Activated B cell treated with CpG ODN at 0.5 μM for 24 hours (primary cell): ENCODE measurements at places on chromosomes 16 and 17.

- DNase-seq = no peak
Observed at GRCh38 chr16:66510711-66511601, 39.0 kb downstream of the TK2 start.

GRCh38 chr17:38659415-38659814 is 15.3 kb downstream of the EPOP start:
- no peak for DNase-seq

- no peak for DNase-seq
Observed at GRCh38 chr17:1096215-1096614, 83.6 kb downstream of the ABR start.

DNA sequence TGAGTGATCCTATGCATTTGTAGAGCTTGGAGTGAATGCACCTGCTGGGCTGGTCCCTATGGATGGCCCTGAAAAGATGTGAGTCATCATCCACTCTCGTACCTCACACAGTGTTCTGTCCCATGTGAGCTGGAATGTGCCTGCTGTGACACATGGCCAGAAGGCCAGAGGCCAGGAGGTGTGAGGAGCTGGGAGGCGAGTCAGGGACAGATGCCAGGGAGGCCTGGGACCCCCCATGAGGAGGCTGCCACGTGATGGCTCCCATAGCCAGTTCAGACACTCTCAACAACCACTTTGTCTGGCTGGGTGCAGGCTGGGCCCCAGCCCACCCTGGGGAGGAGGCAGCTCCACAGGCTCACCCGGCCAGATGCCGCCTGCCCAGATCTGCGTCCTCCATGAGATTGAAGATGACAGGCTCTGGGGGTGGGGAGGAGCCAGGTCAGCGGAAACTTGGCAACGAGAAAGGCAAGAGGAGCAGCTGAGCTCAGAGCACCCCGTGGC is 168.8 kb downstream of the C16orf78 start:
- no peak for DNase-seq

GRCh38 chr16:85612191-85612800 is 826 bp upstream of the GSE1 start:
- peak; percentile 51 for DNase-seq

DNA sequence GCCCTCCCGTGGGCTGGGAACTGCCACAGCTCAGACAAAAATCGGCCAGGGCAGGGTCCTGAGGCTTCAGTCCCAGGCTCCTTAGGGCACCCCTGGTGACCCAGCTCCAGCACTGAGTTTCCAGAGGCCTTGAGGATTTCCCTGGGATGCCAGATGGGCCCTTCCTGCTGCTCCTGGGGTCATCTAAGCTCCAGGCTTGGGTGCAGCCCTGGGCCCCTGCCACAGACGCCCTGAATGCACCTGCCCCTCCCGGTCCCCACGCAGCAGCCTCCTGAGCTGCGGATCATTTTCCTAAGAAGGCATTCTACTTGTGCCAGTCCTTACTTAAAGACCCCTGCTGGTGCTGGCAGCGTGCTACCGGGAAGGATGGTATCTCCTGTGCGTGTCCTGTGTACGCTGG is 6.0 kb upstream of the RNPS1 start:
- DNase-seq = no peak

- no peak for DNase-seq
Observed at GRCh38 chr17:77209330-77209748, 68.6 kb downstream of the SEC14L1 start.

DNA sequence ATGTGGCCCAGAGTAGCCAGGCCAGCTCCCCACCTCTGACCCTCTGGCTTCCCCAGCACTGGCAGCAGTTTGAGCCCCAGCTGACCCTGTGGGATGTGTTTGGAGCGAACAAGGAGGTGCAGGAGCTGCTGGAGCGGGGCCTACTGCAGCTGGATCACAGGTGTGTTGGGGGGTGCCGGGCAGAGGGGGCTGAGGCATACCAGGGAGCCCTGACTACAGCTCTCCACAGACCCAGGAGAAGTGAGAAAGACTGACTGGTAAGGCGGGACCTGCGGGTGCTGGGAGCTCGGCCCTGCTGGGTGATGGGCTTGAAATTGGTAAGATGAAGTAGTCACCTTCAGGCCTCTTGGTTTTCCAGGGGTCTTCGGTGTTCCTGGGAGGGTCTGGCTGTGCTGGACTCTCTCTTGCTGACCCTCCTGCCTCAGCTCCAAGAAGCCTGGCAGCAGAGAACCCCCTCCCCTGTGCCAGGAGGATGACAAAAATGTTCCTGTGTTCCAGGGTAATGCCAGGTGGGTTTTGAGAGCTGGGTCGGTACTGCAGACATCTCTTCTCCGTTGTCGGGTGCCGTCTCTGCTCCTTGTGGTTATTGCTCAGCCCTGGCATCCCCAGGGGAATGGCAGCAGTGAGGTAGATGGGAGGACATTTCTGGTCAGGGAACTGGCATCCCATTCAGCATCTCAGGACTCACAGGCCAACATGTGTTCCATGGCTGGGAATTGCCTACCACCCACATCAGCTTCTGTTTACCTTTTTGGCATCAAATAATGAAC is 5.9 kb downstream of the RSAD1 start:
- DNase-seq = no peak

DNA sequence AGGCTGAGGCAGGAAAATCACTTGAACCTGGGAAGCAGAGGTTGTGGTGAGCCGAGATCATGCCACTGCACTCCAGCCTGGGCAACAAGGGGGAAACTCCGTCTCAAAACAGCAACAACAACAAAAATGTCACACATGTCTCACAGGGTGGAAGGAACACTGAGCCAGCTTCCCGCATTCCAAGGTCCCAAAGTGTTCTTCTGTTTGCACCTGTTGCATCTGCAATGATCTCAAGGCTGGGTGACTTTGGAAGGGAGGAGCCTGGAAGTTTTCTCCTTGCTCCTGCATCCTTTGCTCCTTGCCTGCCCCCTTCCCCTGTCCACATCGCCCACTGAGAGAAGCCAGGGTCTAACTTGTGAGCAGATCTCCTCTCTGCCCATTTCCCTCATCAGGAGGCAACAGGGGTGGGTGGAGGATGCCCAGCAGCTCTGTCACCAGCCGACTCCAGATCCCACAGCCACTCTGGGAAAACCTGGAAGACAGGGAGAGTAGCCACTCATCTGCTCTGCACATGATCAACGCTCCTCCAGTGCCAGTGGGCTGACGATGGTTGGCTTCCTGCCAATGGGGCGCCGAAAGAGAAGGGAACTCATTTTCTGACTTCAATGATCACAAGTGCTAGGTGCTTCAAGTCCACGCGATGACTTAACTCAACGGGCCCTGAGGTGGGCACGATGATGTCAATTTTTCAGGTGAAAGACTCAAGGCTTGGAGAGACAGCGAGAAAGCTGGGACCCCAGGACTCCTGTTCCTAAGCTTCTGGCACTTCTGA is 12.6 kb downstream of the CHST6 start:
- DNase-seq = no peak

- DNase-seq = no peak
Observed at GRCh38 chr16:17238285-17239028, 232.3 kb downstream of the XYLT1 start.

GRCh38 chr16:55010492-55011160 is 80.0 kb downstream of the IRX5 start:
- no peak for DNase-seq

DNA sequence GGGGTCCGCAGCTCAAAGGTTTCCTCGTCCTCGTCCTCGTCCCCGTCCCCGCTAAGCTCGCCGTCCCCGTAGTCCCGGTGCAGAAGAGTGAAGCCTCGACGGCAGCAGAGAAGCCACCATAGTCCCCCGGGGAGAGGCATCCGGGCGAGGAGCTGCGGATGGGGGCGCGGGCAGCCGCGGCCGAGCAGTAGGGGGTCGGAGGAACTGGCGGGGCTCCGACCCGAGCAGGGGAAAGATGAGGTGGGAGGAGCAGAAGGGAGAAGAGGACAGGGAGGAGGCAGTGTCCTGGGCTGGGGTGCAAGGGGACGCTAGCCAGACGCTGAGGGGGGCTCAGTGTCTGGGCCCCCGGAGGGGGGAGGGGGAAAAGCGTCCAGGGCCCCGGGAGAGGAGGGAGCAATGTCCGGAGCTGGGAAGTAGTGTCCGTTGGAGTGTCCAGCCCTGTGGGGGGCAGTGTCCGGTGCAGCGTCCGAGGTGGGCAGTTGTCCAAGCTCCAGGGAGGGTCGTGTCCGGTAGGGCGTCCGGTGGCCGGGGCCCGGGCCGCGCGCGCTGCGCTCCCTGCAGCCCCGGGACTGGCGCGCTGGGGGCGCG is at the start of gene PLEKHH3:
PLEKHH3 (minus strand) TSS at position 571 of the 588 bp plus-strand sequence; CDS start at position 140, 431 bp downstream.
- no peak for DNase-seq

DNA sequence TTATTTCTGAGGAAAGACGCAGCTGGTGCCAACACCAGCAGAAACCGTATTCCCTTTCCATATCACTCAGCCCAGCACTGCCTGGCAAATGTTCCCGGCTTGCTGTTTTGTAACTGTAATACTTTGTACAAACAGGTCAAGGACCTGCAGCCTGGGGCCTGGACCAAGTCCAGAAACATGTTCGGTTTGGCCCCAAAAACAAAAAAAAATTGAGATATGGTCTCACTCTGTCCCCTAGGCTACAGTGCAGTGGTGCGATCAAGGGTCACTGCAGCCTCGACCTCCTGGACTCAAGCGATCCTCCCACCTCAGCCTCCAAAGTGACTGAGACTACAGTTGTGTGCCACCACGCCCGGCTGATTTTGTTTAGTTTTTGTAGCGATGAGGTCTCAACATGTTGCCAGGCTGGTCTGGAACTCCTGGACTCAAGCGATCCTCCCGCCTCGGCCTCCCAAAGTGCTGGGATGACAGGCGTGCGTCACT is 1.2 kb downstream of the HAGH start:
- no peak for DNase-seq

- no peak for DNase-seq
Observed at GRCh38 chr17:1071103-1071825, 74.3 kb downstream of the TIMM22 start.

DNA sequence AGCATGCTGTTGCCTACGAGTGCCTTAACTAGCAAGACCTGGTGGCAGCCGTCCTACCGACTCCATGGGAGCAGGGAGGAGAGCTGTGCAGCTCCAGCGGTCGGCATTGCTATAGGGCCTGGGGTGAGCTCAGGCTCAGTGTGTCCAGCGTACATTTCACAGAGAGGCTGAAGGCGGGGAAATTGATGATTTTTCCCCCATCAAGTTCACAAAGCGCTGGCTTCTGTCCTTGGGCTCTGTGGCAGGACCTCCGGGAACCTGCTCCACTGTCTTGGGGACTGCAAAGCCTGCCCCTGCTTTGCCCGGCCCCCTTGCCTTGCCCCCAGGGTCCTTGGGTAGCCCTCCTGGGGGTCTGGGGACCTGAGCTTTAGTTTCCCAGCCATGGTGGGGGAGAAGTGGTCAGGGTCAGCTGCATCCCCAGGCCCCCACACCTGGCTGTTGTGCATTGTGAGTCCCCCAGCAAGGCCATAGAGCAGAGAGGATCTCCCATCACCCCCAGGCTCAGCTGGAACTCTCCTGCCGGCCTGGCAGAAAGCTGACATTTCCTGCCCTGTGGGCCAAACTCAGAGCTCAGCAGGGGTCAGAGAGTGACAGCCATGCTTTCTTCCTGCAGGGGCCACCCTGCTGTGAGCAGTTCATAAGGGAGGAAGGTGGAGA is 3.9 kb upstream of the KCNJ18 start:
- DNase-seq = no peak

- DNase-seq = no peak
Observed at GRCh38 chr16:20628213-20628612, 52.0 kb upstream of the ACSM2B start.

GRCh38 chr17:70295329-70295728 is 126.0 kb downstream of the KCNJ2 start:
- no peak for DNase-seq
